T-helper 2 cell treated with Interferon-gamma antibody and Interleukin-4, amounts not matched to agents 100 ng/mL and 5 ng/mL, for 36 hours (primary cell): ENCODE measurements at places on chromosomes 7 and 10. TPM values are rescaled to one million over a fixed set of nuclear protein-coding genes. Genes with fewer than 3 reads are reported as not detected.

Gene ZNF804B
- total RNA-seq = not detected in 2 replicates

Gene LRRC18
- not detected in 2 replicates for total RNA-seq

Gene PLAU
- 4.5 and 4.8 TPM in 2 replicates for total RNA-seq

Gene KAT6B
- 29.7 and 29.9 TPM in 2 replicates for total RNA-seq

Gene FBXL15
- 9.7 and 10.1 TPM in 2 replicates for total RNA-seq

Gene SPDYE11
- total RNA-seq = not detected in 2 replicates

Gene MYL10
- total RNA-seq = not detected in 2 replicates

Gene RAB19
- 9.0 and 9.5 TPM in 2 replicates for total RNA-seq

Gene VPS41
- 57.9 and 60.4 TPM in 2 replicates for total RNA-seq

Gene PLAC9
- total RNA-seq = not detected in 2 replicates

Gene BAMBI
- 0.09 and 0.18 TPM in 2 replicates for total RNA-seq

Gene CPA1
- total RNA-seq = not detected in 2 replicates

Gene PPIF
- 89.0 and 91.0 TPM in 2 replicates for total RNA-seq

Gene FRA10AC1
- total RNA-seq = 17.5 and 21.8 TPM in 2 replicates

Gene SPRN
- not detected in 2 replicates for total RNA-seq

Gene ZP3
- total RNA-seq = 3.3 and 4.5 TPM in 2 replicates

Gene NPFFR1
- total RNA-seq = not detected in 2 replicates

Gene LEP
- not detected in 2 replicates for total RNA-seq

Gene PDE6C
- not detected in 2 replicates for total RNA-seq

Gene CALCR
- total RNA-seq = not detected in 2 replicates

Gene ANKRD22
- 0.16 TPM in 1 of 2 replicates, not detected in the other for total RNA-seq

Gene C7orf57
- total RNA-seq = 0.11 TPM in 1 of 2 replicates, not detected in the other

Gene SGCE
- 1.3 and 1.4 TPM in 2 replicates for total RNA-seq

Gene TNKS2
- 30.0 and 30.2 TPM in 2 replicates for total RNA-seq

Gene HACD1
- total RNA-seq = 0.86 and 1.3 TPM in 2 replicates

Gene IGF2BP3
- 13.3 and 15.0 TPM in 2 replicates for total RNA-seq

Gene ANKRD61
- total RNA-seq = 0.18 TPM in 1 of 2 replicates, not detected in the other

Gene SCRN1
- total RNA-seq = 0.48 and 0.86 TPM in 2 replicates

Gene CFAP58
- 0.39 and 0.55 TPM in 2 replicates for total RNA-seq

Gene PHYH
- total RNA-seq = 11.6 and 14.4 TPM in 2 replicates

Gene PNLIPRP1
- total RNA-seq = not detected in 2 replicates

Gene EPO
- not detected in 2 replicates for total RNA-seq

Gene LIMK1
- total RNA-seq = 19.5 and 24.9 TPM in 2 replicates

Gene LIPM
- total RNA-seq = not detected in 2 replicates

Gene CYP3A4
- total RNA-seq = not detected in 2 replicates

Gene CBLL1
- 46.3 and 48.1 TPM in 2 replicates for total RNA-seq

Gene EPHA1
- total RNA-seq = 0.73 and 1.9 TPM in 2 replicates

Gene AOAH
- 46.0 and 48.5 TPM in 2 replicates for total RNA-seq

Gene SYCE1
- 0.41 and 0.61 TPM in 2 replicates for total RNA-seq

Gene NRG3
- not detected in 2 replicates for total RNA-seq

Gene TMEM254
- 13.9 and 15.5 TPM in 2 replicates for total RNA-seq

Gene STOX1
- total RNA-seq = 0.70 and 0.73 TPM in 2 replicates

Gene LRMDA
- not detected in 2 replicates for total RNA-seq

Gene NAT16
- total RNA-seq = not detected in 2 replicates

Gene MEIG1
- total RNA-seq = 0.55 and 0.70 TPM in 2 replicates

Gene MDFIC
- total RNA-seq = 90.1 and 93.5 TPM in 2 replicates

Gene GPR141
- not detected in 2 replicates for total RNA-seq

Gene IDE
- total RNA-seq = 38.2 and 39.8 TPM in 2 replicates
